GM23248 (cell line): ENCODE measurements at places on chromosomes 1 and 21.

DNA sequence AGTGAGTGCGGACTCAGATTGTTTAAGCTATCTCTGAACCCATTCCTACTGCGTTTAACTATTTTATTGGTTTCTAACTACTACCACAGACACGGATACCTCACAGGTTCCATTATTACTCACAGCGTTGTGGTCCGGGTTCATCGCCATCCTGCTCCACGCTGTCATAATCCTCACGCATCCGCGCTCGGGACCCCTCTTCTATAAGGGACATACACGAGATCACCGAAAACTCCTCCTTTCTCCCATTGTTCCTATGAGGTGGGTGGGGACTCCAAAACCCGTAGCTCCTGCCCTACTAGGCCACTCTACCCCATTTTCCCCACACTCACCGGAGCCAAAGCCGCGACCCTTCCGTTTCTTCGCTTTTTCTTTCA, 610 bp downstream of the RBM8A start:
- DNase-seq: peak; percentile 54

- no peak for DNase-seq
These were observed 57.5 kb downstream of the ATP6V1G3 start for GRCh38 chr1:198483006-198483405.

GRCh38 chr21:37765221-37765900, 150.9 kb downstream of the KCNJ6 start:
- DNase-seq: no peak

- DNase-seq: no peak
These were observed 44.3 kb upstream of the TACSTD2 start for GRCh38 chr1:58621391-58621790.

DNA sequence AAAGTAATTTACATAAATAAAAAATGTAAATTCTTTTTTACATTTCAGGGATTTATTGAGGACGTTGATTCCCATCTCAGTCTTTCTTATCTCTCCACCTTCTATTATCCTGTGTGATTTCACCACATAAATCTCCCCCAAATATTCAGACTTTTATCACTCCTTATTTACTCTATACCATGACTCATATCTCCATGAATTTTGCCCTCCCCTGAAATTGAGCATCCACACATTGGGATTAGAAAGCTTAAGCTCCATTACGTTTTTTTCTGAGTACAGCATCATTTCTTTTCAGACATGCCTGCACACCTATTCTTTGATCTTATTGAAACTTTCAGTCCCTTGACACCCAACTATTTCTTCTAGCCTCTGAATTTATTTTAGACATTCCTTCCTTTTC, 111.2 kb downstream of the IFI44 start:
- peak; percentile 12 for DNase-seq

- DNase-seq: peak; percentile 74
These were observed 121.8 kb downstream of the EPHB2 start for GRCh38 chr1:22832414-22832786.

- no peak for DNase-seq
These were observed 190.5 kb downstream of the ZP4 start for GRCh38 chr1:237700181-237700580.

- peak; percentile 33 for DNase-seq
These were observed 36.0 kb downstream of the UBE4B start for GRCh38 chr1:10068605-10069294.

GRCh38 chr1:48495166-48495565, 23.2 kb upstream of the SPATA6 start:
- peak; percentile 62 for DNase-seq

GRCh38 chr1:211986628-211987254, 48.6 kb downstream of the INTS7 start:
- no peak for DNase-seq

DNA sequence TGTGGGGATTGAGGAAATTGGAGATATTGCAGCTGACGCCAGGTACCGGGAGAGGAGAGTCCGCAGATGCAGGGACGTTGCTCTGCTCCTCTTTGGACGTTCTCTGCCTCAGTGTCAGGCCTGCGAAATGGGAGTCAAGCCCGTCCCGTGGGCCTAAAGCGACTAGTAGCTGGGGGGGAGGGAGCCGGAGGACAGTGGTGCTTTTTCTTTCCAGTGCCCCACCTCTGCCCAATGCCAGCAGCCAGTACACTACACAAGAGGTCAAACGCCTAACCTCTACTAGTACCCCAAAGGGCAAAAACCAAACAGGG, 413.6 kb upstream of the ESRRG start:
- no peak for DNase-seq

DNA sequence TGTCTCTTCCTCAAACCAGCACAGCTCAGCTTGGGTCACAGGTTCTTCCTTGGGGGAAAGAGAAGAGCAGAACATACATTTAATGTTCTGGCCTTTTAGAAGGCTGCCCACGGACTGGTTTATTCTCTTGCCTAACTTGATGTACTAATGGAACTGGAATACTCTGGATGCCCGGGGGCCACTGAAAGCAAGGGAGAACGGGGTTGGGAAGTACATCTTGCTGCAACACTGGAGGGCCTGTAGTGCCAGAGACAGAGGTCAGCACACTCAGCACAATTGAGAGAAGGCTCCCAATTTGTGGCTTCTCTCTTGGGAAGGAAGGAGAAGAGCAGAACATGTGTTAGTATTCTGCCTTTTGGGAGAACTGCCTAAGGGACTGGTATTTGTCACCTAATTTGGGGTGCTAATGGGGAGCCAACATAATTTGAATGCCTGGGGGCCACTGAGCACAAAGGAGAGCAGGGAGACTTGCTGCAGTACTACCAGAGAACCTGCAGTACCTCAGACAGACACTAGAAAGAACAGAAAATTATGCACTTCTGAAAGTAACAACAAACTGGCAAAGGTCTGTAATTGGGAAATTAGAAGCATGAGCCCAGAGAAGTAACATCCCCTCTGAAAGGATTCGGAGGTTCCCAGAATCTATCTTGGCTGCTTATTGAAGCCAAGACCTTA, 14.1 kb downstream of the ZNF691 start:
- no peak for DNase-seq

DNA sequence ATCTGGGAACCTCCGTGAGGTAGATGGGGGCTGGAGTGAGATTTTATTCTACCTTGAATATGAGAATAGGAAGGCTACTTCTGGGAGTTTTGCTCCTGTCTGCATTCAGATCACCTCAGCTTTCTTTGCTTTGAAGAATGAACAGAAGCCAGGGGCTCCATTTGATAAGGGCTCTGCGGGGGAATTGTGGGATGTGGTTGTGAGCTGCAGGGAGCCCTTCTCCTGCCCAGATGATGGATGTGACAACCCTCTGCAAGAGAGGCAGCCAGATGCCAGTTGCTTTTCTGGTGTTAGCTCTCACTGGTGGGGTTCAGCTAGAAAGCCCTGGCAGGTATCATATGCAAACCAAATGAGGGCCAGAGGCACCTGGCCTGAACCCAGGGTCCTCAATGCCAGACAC, 21.5 kb downstream of the IER5 start:
- no peak for DNase-seq

DNA sequence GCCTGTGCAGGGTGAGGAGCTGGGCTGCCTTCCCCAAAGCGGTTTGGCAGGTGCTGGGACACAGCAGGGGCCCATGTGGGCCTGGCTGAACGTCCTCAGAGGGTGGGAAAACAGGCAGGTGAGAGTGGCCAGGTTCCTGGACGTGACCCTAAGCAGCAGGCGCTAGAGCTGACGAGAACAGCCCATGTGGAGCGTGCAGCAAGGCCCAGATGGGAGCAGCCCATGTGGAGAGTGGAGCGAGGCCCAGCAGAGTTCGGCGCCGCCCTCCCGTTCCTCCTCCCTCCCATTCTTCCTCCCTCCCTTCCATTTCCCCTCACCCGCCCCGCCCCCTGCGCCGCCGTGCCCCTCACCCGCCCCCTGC, 314.4 kb upstream of the VAMP3 start:
- no peak for DNase-seq

DNA sequence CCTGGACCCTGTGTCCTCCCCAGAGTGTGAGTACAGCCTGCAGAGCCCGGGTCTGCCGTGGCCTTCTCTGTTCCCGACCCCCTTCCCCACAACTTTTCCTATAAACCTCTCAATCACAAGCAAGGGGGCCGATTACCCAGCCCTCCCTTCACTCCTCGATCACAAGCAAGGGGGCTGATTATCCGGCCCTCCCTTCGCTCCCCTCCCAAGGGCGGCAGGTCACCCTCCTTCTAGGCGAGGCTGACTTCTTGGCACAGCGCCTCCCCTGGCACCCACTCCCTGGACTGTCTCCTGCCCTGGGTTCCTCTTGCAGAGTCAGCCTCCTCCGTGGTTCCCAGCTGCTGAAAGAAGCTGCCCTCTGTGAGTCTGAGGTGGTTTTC, 12.3 kb upstream of the LDLRAP1 start:
- DNase-seq: no peak

DNA sequence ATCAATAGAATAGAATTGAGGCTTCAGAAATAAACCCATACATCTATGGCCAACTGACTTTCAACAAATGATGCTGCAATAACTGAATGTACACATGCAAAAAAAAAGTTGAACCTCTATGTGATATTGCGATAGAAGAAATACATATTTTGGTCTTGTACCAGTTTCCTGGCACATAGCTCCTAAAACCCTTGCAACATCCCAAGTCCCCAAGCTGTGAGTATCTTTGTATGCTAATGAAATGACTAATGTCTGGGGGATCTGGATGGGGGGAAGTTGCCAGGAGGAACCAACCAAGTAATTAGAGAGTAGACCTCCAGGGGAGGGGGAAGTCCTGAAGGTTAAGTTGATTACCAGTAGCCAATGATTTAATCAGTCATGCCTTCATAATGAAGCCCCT, 24.4 kb downstream of the BLZF1 start:
- DNase-seq: no peak

DNA sequence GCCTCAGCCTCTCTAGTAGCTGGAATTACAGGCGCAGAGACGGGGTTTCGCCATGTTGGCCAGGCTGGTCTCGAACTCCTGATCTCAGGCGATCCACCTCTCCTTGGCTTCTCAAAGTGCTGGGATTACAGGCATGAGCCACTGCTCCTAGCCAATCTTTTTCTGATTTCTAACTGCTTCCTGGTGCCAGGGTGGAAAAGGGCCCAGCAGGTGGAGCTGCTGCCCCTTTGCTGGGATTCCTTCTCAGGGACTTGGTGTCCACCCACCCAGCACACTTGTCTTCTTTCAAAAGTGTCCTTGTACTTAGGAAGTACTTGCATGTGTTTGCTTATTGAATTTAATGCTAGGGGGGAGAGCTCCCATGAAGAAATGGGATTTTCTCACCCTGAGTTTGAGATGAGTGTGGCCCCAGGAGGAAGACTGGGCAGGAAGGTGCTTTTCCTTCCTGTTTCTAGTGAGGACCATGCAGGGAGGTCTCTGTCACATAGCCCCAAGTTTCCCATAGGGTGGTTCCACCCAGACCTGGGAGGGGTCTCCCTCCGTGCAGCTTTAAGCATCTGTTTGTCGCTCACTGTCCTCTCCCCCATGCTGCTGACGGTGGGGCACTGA, 14.2 kb downstream of the UTP11 start:
- peak; percentile 70 for DNase-seq

- DNase-seq: peak; percentile 88
These were observed 40.5 kb upstream of the AKT3 start for GRCh38 chr1:243890576-243890975.

GRCh38 chr1:56758135-56758534, 61.1 kb downstream of the FYB2 start:
- no peak for DNase-seq

- DNase-seq: peak; percentile 69
These were observed 612.0 kb downstream of the MATN1 start for GRCh38 chr1:30111431-30111830.
